T-helper 2 cell (primary cell): ENCODE measurements at places on chromosomes 3 and 15.

DNA sequence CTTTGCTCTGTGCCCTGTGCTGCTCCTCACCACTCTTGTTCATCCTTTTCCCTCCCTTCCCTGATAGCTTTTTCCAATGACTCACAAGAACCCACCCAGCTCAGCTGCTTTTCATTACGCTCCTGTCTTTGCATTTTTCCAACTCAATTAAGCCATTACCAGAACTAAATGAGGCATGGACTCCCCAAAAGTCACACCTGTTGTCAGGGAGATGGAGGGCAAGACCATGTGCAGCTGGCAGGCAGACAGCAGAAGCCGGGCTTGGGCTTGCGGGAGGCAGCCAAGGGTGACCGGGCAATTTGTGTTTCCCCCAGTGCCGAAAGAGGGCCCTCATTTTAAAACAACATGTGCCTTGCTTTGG, 64.3 kb downstream of the CASR start:
- no peak for DNase-seq

DNA sequence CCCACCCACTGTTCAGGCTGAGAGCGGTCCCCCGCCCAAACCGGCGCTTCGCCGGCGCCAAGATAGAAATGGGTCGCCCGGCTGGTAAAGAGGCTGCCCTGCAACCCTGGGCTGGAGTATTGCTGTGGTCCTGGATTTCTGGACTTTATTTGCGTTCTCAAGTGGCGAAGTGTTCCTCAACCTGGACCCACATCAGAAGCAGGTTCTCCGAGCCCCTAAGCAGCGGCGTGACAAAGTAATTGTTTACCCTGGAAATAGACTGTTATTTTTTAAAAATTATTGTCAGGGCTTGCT, 481 bp upstream of the DYNC1LI1 start:
- DNase-seq, result no peak

DNA sequence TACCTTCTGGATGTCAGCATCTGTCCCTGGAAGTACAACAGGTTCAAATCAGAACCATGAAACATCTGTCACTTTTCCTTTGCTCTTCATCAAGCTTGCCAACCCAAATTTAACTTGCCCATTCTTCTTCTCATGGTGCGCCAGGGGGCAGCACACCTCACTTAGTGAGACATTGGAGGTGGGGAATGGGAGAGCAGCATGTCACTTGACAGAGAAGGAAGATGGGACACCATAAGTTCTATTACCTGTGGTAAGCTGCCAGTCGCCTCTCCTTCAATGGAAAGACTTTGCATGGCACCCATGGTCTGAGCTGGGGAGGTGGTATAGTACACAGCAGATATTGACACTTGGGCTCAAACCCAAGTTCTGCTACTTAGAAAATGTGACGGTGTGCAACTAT, 2.9 kb downstream of the SCN5A start:
- DNase-seq, result no peak

- DNase-seq, result no peak
Observed at GRCh38 chr15:22944651-22945050, 35.5 kb downstream of the CYFIP1 start.

- no peak for DNase-seq
Observed at GRCh38 chr3:71530903-71531530, 52.5 kb downstream of the FOXP1 start.

- no peak for DNase-seq
Observed at GRCh38 chr3:64152086-64152485, 73.2 kb downstream of the PRICKLE2 start.

- no peak for DNase-seq
Observed at GRCh38 chr15:86483936-86484335, 404.3 kb downstream of the AGBL1 start.

DNA sequence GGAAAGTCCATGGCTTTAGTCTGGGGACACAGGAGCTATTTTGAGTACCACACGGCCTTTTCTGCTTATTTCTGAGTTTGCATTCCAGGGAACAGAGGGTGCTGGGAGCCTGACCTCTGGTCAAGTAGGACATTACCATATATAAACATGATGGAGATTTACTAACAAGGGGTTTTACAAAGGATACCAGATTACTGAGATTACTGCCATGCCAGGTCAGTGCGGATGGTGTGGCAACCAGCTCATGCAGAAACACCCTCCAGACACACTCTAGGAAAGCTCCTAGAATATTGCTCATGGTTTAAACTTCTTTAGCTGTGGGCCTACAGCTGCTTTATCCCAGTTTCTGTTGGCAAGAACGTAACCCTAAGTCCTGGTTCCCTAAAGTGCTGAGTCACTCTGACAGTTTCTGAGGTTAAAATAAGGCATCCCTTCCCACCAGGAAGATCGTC, 54.3 kb upstream of the AGTR1 start:
- DNase-seq, result no peak

DNA sequence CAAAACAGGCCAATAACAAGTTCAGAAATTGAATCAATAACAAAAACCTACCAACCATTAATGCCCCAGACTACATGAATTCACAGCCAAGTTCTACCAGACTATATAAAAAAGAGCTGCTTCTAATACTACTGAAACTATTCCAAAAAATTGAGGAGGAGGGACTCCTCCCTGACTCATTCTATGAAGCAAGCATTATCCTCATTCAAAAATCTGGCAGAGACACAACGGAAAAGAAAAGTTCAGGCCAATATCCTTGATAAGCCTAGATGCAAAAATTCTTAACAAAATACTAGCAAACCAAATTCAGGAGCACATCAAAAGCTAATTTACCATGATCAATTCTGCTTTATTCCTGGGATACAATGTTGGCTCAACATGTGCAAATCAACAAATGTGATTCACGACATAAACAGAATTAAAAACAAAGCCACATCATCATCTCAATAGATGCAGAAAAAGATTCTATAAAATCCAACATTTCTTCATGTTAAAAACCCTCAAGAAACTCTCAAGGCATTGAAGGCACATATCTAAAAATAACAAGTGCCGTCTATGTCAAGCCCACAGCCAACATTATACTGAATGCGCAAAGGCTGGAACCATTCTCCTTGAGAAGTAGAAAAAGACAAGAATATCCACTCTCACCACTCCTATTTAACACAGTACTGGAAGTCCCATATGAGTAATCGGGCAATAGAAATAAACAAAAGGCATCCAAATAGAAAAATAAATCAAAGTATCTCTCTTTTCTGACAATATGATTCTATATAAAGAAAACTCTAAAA, 573.6 kb upstream of the GRM7 start:
- DNase-seq, result no peak

DNA sequence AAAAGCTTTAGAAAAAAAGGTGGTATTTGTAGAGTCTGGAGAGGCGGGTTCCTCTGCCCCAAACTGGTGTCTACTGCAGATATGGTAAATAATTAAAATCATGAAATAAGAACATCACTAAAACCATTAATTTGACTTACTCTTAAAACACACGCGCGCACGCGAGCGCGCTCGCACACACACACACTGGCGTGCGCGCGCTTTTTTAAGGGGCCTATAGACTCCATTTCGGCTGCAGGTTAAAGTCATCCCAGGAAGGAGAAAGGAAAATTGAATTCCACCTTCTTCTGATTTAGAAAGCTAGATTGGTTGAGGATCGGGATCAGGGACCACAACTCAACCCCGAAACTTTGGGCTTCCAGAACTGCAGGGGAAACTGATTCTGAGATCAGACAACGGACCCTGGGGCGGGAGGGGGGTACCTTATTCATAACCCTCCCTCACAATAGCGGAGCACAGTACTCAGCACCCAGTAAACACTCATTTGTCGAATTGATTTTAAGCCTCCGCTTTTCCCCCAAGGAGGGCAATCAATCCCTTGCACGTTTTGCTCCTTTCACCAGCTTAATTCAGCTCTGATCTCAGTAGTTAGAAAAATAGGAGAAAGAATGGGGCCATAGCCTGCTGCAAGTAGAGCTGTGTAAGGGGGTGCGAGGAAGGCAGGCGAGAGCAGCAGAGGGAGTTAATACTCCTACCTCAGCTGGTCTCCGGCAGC, 509 bp upstream of the LRRC3B start:
- DNase-seq, result no peak

- DNase-seq, result no peak
Observed at GRCh38 chr15:95930659-95931375, 399.7 kb upstream of the NR2F2 start.

GRCh38 chr3:99871231-99872045, 53.8 kb downstream of the CMSS1 start:
- no peak for DNase-seq

GRCh38 chr3:41768363-41768762, 193.5 kb downstream of the ULK4 start:
- no peak for DNase-seq

DNA sequence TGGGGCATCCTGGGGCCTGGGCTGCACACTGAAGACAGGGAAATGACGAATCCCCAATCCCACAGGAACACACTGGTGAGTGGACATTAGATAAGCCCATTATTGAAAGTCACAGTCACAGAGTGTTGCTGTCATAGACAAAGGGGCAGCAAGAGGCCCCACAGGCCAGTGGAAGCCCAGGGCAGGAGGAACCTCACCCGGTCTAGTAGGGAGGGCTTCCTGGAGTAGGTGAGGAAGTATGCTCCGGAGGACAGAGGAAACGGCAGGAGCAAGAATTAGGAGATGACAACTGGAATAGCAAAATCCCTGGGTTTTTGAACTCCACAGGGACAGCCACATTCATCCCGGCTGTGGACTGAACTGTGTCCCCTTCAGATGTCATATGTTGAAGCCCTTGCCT, 101.2 kb downstream of the TPRA1 start:
- DNase-seq, result no peak

GRCh38 chr15:92457471-92458041, 63.9 kb downstream of the ST8SIA2 start:
- DNase-seq, result no peak

DNA sequence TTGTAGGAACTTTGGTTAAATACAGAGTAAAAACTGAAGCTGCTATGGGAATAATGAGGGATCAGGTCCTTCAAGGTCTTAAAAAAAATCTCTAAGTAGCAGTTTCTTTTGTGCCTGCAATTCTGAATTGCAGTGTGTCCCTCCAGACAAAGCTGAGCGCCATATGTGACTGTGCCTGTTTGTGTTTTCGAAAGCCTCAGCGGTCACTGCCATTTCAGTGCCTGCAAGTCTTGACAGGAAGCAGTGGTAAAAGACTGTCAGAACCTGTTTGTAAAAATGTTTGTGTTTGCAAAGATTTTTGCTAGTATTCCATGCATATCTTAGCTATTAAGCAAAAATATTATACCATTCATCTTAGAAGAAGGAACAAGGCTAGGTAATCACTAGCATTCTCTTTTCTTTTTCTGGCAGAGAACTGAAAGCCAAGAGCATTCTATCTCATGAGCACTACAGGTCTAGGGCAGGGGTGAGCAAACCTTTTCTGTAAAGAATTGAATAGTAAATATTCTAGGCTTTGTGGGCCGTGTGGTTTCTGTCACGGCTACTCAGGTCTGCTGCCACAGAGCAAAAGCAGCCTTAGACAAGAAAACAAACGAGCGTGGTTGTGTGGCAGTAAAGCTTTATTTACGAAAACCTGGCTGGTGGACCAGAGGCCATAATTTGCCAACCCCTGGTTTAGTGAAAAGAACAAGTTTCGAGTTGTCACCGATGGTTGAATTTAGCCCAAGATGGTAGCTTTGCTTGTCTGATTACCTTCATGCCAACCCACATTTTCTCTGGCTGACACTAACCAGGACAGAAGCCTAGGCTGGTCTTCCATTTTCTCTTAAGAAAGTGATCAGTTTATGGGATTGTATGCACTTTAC, 134.4 kb downstream of the CACNA1D start:
- DNase-seq, result no peak

- DNase-seq, result no peak
Observed at GRCh38 chr3:24905266-24905665, 410.6 kb upstream of the THRB start.

- DNase-seq, result no peak
Observed at GRCh38 chr3:133058831-133059230, 20.6 kb downstream of the TMEM108 start.

GRCh38 chr3:138888560-138888959, 53.8 kb upstream of the PIK3CB start:
- no peak for DNase-seq

GRCh38 chr3:44996556-44996969, 20.5 kb downstream of the EXOSC7 start:
- DNase-seq, result no peak

- DNase-seq, result no peak
Observed at GRCh38 chr3:46549408-46549904, 16.6 kb downstream of the LRRC2 start.

- DNase-seq, result no peak
Observed at GRCh38 chr3:60514085-60514649, 737.1 kb downstream of the FHIT start.

DNA sequence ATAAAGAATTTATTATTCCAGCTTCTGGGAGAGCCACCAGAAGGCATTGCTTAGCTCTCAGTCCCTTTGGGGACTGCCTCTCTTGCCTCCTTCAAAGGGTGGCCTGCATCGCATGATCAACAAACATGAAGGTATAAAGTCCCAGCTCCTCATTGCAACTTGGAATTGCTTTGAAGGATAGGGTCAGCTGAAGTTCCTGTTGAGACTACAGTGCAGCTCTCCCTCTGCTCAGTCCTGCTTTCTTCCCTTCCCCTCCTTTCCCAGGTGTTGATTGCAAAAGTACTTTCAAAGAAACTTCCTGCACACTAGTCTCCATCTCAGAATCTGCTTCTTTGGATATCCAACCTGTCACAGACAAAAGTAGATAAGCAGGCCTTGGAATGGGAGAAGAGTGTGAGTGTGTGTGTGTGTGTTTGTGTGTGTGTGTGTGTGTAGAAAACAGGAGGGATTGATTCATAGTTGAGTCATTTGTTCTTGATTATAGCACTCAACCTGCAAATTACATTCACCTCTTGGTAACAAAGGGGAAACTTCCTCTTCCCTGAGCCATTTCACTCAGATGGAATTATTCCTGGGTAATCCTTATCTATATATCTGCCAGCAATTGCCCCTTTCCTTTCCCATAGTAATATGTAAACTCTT, 13.7 kb downstream of the CCR8 start:
- no peak for DNase-seq

GRCh38 chr15:70432924-70433495, 330.3 kb downstream of the UACA start:
- DNase-seq, result no peak

- DNase-seq, result no peak
Observed at GRCh38 chr3:5170975-5171374, 16.5 kb upstream of the EDEM1 start.

DNA sequence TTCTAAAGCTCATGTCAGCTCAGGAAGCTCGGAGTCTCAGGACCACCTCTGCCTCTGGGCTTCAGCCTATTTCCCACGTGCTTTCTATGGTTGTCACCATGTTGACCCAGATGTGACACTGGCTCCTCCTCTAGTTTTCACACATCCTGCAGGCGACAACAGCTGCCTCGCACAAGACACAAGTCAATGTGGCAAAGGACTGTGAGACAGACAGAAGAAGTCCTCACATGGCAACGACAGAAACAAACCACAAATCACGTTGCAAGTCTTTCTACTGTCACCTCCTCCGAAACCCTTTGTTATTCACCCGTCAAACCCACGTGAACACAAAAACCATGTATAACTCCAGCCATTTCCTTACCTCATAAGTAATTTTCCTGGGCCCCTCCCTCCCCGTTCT, 194.5 kb downstream of the MEX3B start:
- DNase-seq, result no peak

DNA sequence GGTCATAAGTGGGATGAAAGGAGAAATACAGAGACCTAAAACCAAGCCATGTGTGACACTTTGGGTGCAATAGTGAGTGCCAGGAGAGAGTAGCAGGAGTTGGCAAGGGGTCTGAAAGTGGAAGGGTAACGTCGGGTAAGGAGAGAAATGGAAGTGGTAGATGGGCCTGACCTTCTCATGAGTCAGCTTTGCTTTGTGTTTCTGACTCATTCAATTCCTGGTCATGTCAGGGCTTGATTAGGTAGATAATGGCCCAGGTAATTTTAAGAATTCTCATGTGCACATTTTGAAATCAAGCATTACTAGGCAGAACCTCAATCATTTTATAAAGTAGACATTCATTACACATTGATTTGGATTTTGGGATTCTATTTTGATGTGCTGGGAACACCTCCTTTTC, 262.5 kb downstream of the SOX2 start:
- DNase-seq, result no peak
